ENCODE measurements at places on chromosomes 16 and 17. TPM values are rescaled to one million over a fixed set of nuclear protein-coding genes. Genes with fewer than 3 reads are reported as not detected.

DNA sequence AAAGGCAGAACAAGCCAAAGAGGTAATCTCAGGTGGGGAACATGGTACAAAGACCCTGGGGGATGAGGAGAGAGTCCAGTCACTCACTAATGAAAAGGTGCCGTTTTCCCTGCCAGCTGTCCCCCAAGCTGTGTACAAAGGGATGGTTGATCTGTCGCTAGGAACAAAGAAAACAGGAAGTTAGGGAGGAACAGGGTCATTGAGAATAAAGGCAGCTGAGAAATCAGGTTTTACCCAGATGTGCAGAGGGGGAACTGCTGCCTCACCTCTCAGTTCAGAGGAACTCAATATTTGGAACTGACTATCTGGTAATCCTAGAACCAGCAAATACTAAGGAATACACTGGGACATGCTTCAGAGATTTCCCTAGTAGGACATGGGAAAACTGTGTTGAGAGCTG, 1.5 kb downstream of the RSKR start:
- DNase-seq, result no peak

DNA sequence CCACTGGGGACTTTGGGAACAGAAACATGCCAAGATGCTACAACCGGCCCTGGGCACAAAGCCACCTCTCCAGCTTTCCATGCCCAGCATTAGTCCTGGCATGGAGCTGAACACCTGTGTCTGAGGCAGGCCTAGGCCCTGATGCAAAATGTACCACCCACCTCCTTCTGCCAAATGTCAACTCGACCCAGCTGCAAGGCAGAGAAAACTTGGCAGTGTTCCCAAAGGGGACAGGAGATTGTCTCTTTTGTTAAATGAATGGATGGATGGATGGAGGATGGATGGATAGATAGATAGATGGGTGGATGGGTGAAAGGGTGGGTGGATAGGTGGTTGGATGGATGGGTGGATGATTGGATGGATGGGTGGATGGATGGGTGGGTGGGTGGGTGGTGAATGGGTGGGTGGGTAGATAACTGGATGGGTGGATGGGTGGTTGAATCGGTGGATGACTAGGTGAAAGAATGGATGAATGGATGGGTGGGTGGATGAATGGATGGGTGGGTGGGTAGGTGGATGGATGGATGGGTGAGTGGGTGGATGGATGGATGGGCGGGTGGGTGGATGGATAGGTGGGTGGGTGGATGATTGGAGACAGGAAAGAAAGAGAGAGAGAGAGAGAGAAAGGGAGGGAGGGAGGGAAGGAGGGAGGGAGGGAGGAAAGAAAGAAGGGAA, 73.4 kb upstream of the TNRC6C start:
- DNase-seq, result no peak

GRCh38 chr17:27565874-27566670, 64.9 kb upstream of the LGALS9 start:
- no peak for DNase-seq

DNA sequence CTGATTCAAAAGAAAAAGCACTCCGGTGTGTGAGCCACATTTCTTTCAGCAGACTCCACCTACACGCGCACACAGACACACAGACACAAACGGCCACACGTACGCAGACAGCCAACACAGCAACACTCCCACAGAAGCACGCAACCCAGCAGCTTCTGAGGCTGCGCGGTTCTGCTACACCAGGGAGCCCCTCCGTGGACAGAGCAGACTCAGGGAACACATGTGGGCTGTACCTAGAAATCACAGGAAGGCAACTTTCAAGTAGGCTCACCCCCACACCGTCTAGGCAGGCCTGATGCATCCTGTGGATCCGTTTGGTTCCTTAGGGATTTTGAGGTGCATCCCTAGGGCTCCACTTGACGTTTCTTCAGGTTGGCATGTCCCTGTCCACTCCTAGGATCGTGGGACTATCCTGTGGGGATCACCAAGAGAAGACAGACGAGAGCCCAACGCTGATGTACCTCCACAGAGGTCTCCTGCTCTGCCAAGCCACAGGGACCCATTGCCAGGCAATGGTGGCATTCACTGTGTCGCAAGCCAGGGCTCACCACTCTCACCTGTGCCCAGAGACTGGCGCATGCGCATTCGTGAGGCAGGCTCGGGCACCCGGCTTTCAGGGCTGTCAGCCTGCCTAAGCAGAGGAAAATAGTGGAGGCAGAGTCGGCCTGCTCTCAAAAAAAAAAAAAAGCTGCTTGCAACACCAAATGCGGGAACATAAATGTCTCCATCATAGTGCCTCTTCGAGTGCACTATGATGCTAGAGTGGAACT, 2333.3 kb downstream of the TP53TG3F start:
- DNase-seq, result no peak

DNA sequence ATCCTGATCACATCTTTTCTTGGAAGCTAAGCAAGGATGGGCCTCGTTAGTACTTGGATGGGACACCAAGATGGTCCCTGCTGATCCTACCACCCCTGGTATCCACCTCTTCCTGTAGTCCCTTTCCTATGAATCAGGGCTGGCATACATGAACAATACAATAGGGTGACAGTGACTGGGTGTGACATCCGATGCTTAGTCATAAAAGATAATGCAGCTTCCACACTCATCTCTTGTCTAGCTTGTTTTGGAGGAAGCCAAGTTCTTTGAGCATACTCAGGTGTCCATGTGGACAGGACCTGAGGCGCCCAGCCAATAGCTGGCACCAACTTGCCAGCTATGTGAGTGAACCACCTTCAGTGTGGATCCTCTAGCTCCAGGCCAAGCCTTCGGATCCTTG, 62.5 kb upstream of the NFAT5 start:
- no peak for DNase-seq

DNA sequence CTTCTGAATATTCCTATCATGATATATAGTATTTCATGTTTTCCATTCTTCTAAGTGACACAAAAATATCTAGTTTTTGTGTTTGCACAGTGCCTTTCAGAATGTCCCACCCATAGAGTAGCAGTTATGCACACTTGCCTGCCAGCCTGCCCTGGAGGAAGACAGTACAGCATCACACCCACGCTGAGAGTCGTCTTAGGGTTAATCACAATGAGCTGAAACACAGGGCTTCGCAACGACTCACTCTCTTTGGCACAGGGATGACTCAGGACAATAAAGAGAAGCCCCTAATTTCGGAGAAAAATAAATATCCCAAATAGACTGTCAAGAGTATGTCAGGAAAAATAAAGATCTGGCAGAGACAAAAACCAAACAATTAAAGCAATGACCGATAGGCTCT, 11.6 kb upstream of the NDUFAB1 start:
- DNase-seq, result no peak

DNA sequence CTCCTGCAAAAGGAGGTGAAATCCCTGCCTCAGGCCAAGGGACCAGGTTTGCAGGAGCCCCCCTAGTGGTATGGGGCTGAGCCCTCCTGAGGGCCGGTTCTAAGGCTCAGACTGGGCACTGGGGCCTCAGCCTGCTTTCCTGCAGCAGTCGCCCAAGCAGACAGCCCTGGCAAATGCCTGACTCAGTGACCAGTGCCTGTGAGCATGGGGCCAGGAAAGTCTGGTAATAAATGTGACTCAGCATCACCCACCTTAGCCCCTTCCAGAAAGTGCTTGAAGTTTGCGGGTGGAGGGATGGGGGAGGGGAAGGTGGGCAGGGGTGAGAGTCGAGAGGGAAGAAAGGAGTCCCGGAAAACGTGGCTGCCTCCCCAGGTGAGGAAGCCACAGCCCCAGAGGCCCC, 2.1 kb downstream of the MC1R start:
- DNase-seq, result no peak

DNA sequence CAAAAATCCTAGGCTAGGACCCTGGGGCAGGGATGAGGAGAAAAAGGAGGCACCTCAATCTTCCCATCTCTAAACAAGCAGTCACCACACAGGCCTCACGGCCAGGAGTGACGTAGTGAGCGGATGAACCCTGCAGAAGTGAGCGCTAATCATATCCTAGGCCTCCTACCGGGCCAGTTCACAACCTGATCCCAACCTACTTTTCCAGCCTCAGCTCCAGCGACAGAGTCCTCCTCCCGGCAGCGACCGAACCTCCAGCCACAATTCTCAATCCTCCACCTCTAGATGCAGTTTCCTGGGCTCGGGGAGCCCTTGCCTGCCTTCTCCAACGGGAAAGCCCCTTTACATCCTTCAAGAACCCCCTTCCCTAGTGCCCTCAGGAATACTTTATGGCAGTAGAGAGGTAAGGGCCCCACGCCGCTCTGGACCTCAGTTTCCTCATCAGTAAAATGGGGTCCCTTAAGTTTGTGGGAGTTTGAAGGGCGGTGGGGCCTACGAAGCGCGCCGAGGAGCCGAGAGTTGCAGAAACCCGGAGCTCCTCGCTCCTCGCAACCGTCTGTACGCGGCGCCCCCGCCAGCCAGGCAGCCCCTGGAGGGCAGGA, 1.4 kb downstream of the ZNF668 start:
- DNase-seq, result peak; percentile 48

DNA sequence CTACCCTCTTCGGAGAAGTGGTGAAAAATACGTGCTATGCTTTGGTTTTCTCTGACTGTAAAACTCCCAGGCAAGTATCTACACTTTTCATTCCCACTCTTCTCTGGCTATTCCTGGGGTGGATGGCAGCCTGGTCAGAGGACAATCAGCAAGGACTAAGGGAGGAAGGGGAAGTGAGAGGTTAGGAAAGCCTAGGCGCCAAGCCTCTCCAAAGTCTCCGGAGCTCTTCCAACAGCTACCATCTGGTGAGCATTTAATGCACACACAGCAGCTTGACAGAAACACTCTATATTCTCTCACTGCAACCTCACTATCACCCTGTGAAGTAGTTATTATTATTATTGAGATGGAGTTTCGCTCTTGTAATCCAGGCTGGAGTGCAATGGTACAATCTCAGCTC, 65.1 kb downstream of the WSCD1 start:
- no peak for DNase-seq

DNA sequence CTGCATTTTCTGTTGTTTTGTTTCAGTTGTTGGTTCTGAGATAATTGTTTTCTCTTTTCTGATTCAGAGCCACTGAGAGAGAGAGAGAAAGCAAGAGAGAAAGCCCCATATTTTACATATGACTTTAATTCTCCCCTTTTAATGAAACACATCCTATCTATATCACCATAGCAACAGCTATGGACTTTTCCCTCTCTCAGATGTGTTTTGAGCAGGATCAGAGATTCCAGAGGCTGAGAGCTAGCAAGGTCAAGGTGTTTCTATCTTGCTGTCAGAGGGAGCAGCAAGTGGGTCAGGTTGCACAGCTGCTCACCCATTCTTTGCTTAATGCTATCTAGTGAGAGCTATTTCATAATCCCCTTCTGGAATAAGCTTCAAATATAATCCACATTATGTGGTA, 415.9 kb downstream of the CA10 start:
- DNase-seq, result no peak

TM4SF5 gene
- 12.5 TPM for total RNA-seq

PYY gene
- 22.0 TPM for total RNA-seq

LITAFD gene
- total RNA-seq, result not detected

PIK3R6 gene
- total RNA-seq, result 0.32 TPM

GPR142 gene
- 0.17 TPM for total RNA-seq
